ENCODE measurements at places on chromosomes 7 and 10.

DNA sequence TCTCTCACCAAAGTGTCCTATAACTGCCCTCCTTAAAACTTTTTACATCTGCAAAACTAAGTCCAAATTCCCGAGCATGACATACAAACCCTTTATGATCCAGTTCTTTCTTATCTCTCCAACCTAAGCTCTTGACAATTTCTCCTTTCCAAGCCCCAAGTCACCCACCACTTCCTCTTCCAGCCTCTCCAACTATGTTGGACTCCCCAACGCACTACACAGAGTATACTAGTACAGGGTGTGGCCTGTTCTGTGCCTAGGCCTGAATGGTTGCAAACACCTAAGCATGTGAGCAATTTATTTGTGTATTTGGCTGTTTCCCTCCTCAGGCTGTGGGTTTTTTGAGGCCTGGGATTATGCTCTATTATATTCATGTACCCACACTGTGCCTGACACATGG lies 101.2 kb upstream of the APBB1IP start:
- H3K27ac ChIP-seq = no peak overlapping the region
- H3K27me3 ChIP-seq = no peaks in the 10 kb centered on the region
- no peak for DNase-seq
- H3K36me3 ChIP-seq = no peaks in the 10 kb centered on the region
- H3K4me1 ChIP-seq = peaks cover 4% of the 10 kb centered on the region

DNA sequence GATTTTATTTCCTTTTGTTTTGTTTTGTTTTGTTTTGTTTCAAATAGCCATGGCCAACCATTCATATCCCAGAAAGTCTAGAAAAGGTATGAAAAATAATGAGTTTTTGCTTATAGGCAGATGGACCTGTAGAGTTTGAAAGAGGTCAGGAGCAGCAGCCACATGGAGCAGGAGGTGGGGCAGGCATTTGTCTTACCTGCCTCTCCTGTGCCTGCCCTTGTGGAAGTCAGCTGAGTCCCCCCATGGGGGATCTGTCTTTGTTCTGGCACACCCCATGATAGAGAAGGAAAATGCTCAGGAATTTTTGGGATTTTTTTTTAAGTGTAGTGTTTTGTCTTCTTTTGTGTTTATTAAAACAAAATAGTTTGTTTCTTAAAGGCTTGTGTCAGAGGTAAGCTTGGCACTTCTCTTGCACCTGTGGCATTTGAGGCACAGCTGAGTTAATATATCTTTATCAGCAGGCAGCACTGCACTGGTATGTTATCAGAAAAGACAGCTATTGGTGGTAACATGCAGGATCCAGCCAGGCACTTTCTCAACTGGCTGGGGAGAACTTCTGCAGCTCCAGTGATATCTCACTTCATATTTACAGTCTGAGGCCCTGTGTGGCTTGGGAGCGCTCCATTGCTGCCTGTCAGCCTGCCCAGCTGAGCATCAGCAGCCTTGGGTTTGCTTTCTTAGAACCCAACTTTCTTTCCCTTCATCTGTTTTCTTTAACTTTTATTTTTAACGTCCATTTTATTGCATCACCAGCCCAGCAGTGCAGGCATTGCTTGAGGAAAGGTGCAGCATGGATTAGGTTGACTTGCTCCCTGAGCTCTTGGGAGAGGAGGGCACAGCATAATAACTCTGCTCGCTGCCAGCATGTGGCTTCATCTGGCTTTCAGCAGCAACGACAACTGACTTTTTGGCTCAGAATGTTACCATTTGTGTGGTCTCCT lies 44.4 kb downstream of the LRRC4 start:
- no peak overlapping the region for H3K27ac ChIP-seq
- H3K27me3 ChIP-seq = no peaks in the 10 kb centered on the region
- H3K4me1 ChIP-seq = peaks cover 9% of the 10 kb centered on the region

GRCh38 chr7:127207806-127208205 lies 44.9 kb downstream of the GRM8 start:
- no peak overlapping the region for H3K27ac ChIP-seq
- H3K4me3 ChIP-seq = no peak overlapping the region
- H3K4me1 ChIP-seq = no peaks in the 10 kb centered on the region
- no peak for DNase-seq

DNA sequence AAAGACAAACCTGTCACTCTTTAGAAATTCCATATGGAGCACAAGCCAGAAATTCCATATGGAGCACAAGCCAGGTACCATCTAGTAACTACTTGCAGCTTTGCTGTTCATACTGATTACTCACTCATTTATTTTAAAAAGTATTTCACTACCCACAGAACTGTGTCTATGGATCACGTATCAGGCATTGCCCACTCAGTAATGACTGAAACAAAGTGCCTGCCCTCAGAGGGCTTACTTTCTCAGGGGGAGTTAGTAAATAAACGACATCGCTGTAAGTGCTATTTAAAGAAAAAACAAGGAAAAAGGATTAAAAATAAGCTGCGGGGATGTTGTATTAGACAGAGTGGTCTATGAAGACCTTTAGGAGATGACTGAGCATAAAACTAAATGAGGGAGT lies 170.9 kb downstream of the GALNT11 start:
- DNase-seq = no peak
- no peaks in the 10 kb centered on the region for H3K36me3 ChIP-seq
- no peak overlapping the region for H3K4me3 ChIP-seq

DNA sequence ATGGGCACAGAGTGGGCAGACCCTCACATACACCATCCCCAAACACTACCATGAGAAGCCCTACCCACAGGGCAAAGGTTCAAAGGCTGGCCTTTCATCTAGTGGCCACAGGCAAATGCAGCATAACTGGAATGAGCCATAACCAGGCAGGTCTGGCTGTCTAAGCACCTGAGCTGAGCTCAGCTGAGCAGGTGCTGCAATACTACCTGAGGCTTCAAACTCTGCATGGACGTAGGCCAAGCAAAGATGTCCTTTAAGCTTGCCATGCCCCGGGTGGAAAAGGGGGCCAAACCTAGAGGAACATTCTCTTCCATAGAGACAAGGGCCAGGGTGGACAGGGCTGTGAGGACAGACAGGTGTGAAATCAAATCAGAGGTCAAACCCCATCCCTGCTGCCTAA lies 65.3 kb upstream of the CAMK2B start:
- no peaks in the 10 kb centered on the region for H3K27me3 ChIP-seq
- DNase-seq = peak; percentile 65
- no peaks in the 10 kb centered on the region for H3K4me1 ChIP-seq
- H3K36me3 ChIP-seq = no peaks in the 10 kb centered on the region
- H3K4me3 ChIP-seq = no peak overlapping the region
- H3K27ac ChIP-seq = no peak overlapping the region

GRCh38 chr7:87564296-87564963 lies 36.3 kb downstream of the ABCB1 start:
- H3K4me3 ChIP-seq = no peak overlapping the region
- no peaks in the 10 kb centered on the region for H3K27me3 ChIP-seq
- DNase-seq = no peak
- H3K27ac ChIP-seq = no peak overlapping the region

DNA sequence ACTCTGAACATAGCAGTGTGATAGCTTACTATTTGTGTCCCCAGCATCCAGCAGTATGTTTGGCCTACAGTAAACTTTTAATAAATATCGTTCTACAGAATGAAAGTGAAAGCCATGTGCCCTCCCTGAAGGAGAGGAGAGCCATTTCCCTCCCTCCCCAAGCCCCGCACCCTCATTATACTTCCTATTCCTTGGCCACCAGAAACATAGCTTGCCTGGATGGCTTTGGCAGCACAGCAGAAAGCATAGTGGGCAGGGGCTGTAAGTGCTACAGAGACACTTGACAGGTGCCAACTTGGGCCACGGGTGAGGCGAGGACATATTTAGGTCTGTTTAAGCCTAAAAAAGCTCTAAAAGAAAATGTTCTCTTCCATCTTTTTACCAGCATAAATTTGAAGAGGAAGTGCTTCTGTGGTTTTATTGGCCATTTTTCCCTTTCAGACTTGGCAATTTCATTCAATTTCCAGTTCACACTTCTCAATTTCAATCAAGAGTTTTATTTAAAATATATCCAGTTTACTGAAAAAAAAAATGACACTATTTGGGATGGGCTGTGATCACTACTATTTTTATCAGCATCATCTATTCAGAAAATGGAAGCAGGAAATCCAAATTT lies 12.7 kb downstream of the HHEX start:
- no peak for DNase-seq
- H3K4me3 ChIP-seq = no peak overlapping the region
- H3K36me3 ChIP-seq = no peaks in the 10 kb centered on the region
- H3K27me3 ChIP-seq = no peaks in the 10 kb centered on the region
- peaks cover 13% of the 10 kb centered on the region for H3K4me1 ChIP-seq

DNA sequence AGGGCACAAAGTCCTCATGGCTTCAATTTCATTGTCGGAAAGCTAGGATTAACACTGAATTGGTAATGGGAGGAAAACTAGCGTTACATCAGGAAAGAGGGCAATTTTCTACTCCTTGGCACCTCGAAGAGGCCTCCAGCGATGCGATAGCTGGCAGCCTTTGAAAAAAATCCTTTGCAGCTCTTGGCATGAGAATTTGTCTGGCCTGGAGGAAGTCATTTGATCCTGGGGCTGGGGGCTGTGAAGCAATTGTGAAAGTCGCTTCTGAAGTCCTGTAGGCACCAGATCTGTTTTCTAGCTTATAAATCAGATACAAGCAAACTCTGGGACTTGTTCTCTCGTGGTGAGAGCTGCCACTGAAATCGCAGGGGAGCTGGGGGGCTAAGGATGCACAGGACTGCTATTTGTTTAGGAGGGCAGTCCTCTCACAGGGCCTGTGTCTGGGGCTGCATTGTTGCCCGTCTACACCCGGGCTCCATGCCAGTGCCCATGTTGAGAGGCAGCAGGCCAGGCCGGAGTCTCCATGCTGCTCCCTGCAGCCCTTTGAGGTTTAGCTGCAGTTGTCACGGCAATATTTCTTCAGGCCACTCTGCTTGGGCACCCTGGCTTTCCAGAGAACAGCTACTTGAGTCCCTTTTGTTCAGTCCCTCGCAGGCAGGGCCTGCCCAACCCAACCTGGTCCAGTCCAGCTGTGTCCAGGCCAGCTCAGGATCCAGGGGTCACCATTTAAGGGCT lies 206.8 kb upstream of the LYZL1 start:
- H3K27me3 ChIP-seq = no peaks in the 10 kb centered on the region
- H3K27ac ChIP-seq = no peak overlapping the region
- H3K36me3 ChIP-seq = no peaks in the 10 kb centered on the region
- H3K4me3 ChIP-seq = no peak overlapping the region
- DNase-seq = no peak

- H3K4me3 ChIP-seq = no peak overlapping the region
- peak; percentile 91 for DNase-seq
- no peak overlapping the region for H3K27ac ChIP-seq
- no peaks in the 10 kb centered on the region for H3K36me3 ChIP-seq
- no peaks in the 10 kb centered on the region for H3K27me3 ChIP-seq
- peaks cover 5% of the 10 kb centered on the region for H3K4me1 ChIP-seq
Observed at GRCh38 chr10:113423981-113424721, 128.7 kb upstream of the HABP2 start.

GRCh38 chr10:16945593-16945992 lies 128.4 kb upstream of the RSU1 start:
- H3K4me3 ChIP-seq = no peak overlapping the region
- DNase-seq = no peak

DNA sequence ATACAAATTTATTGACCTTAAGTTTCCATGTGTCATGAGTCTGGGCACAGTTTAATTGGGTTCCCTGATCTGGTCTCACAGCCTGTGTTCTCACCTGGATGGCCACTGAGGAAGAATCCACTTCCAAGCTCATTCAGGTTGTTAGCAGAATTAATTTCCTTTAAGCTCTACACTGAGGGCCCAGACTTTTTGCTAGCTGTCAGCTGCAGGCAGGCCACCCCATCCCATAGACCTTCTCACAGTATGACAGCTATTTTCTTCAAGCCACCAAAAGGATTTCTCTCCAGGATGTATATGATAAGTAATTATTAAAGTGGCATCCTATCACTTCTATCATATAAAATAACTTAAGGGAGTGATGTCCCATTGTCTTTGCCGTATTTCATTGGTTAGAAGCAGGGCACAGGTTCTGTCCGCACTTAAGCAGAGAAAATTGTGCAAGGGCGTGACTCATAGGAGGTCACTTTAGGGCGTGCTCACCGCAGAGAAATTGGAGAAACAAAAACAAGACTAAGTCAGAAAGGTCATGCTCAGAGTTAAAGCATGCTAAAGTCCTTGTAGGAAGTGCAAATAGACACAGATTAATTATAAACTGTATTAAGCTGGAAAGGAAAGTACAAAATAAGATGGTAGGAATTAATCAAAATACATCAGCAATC lies 109.9 kb downstream of the AHR start:
- H3K4me3 ChIP-seq = no peak overlapping the region
- DNase-seq = no peak
- H3K4me1 ChIP-seq = peaks cover 30% of the 10 kb centered on the region
- H3K27me3 ChIP-seq = no peaks in the 10 kb centered on the region

GRCh38 chr7:28024786-28025334 lies 155.7 kb downstream of the JAZF1 start:
- no peak overlapping the region for H3K4me3 ChIP-seq
- no peaks in the 10 kb centered on the region for H3K27me3 ChIP-seq
- peaks cover 39% of the 10 kb centered on the region for H3K4me1 ChIP-seq
- no peak for DNase-seq
- H3K36me3 ChIP-seq = no peaks in the 10 kb centered on the region

GRCh38 chr7:124205526-124205925 lies 172.7 kb upstream of the TMEM229A start:
- H3K4me3 ChIP-seq = no peak overlapping the region
- no peaks in the 10 kb centered on the region for H3K4me1 ChIP-seq
- no peaks in the 10 kb centered on the region for H3K27me3 ChIP-seq
- no peak overlapping the region for H3K27ac ChIP-seq

GRCh38 chr7:158943234-158943633 lies 86.9 kb downstream of the DYNC2I1 start:
- no peaks in the 10 kb centered on the region for H3K27me3 ChIP-seq
- no peak overlapping the region for H3K4me3 ChIP-seq
- no peaks in the 10 kb centered on the region for H3K4me1 ChIP-seq

DNA sequence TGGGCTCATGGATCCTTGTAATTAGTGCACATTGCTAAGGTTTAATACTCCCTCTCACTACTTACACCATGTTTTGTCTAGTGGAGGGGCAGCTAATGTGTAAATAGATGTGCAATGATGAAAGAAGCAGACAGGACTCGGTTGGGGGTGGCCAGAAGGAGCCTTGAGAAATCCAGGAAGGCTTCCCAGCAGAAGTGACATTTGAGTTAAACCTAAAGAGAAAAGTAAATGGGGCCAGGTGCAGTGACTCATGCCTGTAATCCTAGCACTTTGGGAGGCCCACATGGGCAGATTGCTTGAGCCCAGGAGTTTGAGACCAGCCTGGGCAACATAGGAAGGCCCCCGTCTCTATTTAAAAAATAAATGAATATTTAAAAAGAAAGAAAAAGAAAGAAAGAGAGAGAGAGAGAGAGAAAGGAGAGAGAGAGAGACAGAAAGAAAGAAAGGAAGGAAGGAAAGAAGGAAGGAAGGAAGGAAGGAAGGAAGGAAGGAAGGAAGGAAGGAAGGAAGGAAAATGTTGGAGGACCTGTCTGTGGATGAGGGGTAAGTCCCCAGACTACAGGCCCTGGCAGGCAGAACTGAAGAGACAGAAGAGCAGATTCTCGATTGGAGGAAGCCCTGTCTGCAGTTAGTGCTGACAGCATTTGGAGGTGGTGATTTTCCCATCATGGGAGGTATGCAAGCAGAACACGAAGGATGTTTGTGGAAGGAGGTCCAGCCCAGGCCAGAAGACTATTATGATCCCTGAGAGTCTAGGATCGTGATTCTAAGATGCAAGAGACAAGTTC lies 3.6 kb downstream of the ELN start:
- DNase-seq = no peak
- H3K4me3 ChIP-seq = peak overlapping the region; percentile 65

Data from vagina (tissue), 2 donors.